SW480 (cell line): ENCODE measurements at places on chromosomes 4 and X.
A peak's percentile ranks its signal among the peaks of the same experiment; 100 is the strongest.

- DNase-seq = no peak
Observed at GRCh38 chr4:73528171-73528570, 46.6 kb downstream of the AFM start.

- DNase-seq = no peak
Observed at GRCh38 chrX:40083979-40084359, 13.8 kb downstream of the BCOR start.

DNA sequence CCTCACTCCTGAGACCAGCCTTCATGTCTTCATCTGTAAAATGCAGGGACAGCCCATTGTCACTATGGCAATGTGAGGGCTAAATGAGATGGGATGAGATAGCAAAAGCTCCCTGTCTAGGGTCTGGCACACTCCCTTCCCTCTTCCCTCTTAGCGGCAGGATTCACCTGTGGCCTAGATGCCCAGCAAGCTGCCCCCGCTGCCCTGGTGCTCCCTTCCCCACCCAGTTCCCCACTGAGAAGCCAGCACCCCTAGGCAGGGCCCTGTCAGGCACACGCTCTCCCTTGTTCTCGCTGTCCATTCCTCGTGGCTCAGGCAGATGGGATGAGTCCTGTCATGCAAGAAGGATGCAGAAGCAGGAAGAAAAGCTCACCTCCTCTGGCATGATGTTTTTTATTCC lies 49.2 kb upstream of the PJA1 start:
- DNase-seq = no peak

- DNase-seq = no peak
Observed at GRCh38 chr4:71456841-71457240, 118.0 kb downstream of the SLC4A4 start.

GRCh38 chrX:14351611-14352303 lies 177.6 kb upstream of the GLRA2 start:
- no peak for DNase-seq

DNA sequence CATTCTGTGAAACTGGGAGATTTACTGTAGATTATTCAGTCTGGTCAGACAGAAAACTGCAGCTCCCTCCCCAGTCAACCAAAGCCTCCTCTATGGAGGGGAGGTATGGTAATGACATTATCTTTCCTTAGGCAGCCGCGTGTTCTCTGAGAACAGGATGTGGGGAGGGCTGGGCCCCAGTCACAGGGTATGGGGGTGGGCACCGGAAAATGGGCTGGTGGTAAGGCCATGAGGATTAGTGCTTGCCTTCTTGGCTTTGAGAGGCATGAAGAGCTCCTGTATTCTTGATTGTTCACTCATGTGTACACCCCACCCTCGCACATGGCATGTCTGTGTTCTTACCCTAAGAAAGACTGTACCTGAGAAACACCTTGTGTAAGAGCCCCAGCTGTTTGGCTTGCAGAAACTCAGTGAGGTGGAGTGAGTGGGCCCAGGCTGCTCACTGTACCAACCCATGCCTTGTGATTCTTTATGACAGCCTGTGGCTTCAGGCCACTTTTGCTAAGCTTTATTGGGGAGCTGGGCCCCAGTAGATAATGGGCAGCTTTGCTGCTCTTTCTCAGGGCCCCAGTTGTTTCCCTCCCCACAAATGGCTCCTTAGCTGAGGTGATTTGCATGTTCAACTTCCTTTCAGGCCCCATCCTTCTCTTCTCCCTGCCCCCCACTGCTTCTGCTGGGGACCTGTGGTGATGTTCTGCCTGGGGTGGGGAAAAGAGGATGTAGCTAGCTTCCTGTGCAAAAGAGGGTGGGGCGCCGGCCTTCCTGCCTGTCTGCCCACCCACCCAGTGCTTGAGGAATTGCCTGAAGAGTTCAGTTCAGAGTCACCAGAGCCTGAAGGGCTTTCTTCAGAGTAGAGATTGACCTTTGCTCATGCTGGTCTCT lies 30.7 kb downstream of the MSN start:
- DNase-seq = peak; percentile 41

DNA sequence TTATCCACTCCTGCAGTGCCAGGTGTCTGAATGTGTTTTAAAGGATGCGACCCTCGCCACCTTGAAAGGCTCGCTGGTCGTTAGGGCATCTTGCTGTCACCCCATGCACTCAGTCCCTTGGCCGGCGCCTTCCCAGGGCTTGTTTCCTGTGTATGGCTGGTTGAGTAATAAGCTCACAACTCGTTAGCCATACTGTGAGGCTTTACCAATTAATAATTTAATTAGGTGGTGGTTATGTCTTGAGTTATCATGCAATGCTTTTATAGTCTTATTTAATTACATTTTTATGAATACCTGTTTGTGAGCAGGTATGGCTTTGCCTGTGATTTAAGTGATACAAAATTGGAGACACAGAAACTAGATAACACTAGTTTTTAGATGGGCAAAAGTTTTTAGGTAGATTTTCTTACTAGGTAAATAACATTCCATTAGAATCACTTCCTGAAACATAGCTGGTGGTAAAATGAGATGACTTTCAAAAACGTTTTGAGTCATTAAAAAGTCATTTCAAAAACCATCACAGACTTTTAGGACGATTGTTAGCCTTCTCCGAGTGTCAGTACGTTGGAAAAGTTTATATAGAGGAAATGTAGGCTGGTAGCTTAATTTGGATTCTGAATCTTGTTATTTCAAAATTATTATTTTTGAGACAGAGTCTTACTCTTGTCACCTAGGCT lies 18.2 kb downstream of the PTTG2 start:
- DNase-seq = no peak

GRCh38 chr4:184675821-184676492 lies 26.4 kb downstream of the PRIMPOL start:
- no peak for DNase-seq

GRCh38 chr4:183905593-183906488 lies 734 bp downstream of the STOX2 start:
- peak; percentile 40 for DNase-seq

GRCh38 chr4:26001816-26002215 lies 87.8 kb downstream of the SMIM20 start:
- DNase-seq = no peak

DNA sequence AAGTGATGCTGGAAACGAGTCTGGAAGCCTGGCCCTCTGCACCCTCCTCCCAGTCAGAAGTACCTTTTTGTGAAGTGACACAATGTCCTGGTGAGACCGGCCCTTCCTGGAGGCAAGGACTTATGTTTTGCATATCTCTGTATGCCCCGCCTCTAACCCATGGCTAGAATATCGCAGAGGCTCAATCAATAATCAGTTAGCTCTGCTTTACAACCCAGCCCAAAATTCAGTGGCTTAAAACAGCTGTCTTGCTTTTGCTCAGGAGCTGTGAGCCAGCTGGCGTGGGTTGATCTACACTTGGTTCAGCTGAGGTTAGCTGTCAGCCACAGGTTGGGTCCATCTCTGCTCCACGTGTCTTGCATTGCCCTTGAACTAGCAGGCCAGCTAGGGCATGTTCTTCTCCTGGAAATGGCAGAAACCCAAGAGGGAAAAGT lies 98.8 kb upstream of the METTL14 start:
- no peak for DNase-seq

DNA sequence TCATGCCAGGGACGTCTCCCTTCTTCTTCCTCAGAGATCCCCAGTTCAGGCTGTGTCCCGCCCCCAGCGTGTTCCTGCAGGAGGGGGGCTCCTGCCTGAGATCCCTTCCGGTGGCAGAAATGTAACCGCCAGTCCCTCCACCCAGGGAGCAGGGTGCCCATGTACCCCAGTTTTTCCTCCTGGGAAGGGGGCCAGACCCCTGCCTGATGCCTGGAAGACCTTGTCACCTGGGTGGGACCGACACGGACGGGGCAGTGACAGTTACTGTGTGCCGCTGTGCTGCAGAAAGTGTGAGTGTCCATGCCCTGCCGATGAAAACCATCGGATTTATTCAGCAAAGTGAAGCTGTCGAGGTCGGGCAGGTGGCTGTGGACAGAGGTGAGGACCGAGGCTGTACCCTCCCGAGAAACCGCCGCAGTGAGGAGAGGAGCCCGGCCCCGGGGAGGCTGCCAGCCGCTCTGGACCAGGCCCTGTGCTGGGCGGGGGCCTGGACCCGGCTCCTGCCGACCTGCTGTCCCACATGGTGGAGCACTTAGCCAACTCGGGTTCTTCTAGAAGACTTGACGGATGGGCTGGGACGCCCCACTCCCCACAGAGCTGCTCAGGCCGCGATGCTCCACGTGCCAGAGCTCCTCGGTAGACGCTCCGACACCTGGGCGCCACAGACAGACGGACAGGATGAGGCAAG lies 36.7 kb upstream of the HMX1 start:
- no peak for DNase-seq

GRCh38 chrX:71095981-71096759 lies 519 bp downstream of the FOXO4 start:
- DNase-seq = peak; percentile 61

GRCh38 chr4:6489927-6490326 lies 17.5 kb upstream of the PPP2R2C start:
- no peak for DNase-seq

GRCh38 chr4:156939801-156940200 lies 31.8 kb downstream of the PDGFC start:
- DNase-seq = no peak

GRCh38 chr4:166064721-166065120 lies 191.7 kb downstream of the TLL1 start:
- no peak for DNase-seq

- no peak for DNase-seq
Observed at GRCh38 chr4:187415231-187415630, 580.3 kb upstream of the ZFP42 start.

DNA sequence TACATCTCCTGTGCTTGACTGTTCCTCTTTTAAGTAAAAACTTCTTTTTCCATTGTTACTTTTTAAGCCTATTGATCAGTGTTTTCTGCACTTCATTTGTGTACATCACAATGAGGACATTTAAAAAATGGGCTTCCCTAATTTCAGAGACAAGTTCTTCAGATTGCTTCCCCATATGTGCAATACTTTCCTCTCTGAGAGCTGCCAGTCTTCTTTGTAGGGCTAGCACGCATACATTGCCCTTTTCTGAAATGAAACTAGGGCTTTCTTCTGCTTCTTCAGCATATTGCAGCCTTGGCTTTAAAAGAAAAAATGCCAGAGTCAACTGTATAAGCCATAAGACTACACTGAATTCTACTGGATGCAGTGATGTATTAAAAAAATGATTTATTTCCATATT lies 37.8 kb downstream of the FAT4 start:
- DNase-seq = no peak

DNA sequence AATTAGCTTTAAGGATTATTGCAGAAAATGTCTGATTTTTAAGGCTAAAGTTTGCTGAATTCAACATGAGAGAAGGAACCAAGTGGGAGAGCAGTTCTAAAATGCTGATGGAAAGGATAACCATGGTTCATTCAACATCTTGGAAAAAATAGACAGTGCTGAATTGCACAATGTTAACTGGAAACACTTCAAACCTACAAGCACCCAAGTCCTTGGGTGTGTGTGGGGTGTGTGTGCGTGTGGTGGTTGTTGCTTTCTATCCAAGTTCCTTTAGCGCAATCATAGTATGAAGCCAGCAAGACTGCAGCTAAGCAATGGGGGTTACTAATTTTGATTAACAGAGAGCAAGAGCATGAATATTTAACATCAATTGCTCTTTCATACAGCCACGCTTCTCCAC lies 29.3 kb upstream of the SCOC start:
- DNase-seq = no peak

DNA sequence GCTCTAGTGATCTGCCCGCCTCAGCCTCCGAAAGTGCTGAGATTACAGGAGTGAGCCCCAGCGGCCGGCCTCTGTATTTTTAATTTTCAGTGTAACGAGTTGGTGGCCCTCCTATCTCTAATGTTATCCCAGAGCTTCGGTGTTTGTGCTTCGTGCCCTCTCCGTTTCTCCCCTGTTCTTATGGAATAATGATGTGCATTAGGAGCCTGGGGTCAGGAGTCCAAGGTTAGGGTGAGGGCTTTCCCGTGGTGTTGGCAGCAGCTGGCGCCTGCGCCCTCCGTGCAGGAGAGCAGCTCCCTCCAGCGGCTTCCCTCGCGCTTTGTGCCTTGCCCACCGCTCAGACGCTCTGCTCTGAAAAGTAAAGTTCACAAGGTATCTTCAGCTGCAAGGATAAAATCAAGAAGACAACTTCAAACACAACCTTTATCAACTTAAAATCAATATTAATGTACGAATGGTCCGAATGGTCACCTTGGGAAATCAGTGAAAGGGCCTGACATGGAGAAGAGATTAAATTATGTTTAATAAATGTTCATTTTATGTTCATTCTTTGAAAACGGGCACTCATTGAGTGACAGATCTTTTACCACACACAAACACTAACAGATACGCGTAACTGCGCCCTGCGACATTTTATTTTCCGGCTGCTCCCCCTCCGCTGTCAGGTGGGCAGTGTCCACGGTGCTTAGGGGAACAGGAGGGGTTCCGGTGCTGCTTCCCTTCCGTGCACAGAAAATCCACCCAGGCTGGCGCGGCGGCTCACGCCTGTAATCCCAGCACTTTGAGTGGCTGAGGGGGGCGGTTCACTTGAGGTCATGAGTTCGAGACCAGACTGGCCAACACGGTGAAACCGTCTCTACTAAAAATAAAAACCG lies 62.4 kb downstream of the TRAPPC11 start:
- DNase-seq = peak; percentile 33

DNA sequence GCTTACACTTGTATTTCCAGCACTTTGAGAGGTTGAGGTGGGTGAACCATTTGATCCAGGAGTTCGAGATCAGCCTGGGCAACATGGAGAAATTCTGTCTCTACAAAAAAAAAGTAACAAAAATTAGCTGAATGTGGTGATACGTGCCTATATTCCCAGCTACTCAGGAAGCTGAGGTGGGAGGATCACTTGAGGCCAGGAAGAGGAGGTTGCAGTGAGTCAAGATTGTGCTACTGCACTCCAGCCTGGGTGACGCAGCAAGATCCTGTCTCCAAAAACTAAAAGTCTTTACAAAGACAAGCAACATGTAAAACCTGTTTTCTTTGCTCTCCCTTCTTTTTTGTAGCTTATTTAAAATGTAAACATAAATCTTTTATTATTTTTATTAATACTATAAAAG lies 1156.1 kb downstream of the FAT4 start:
- no peak for DNase-seq

DNA sequence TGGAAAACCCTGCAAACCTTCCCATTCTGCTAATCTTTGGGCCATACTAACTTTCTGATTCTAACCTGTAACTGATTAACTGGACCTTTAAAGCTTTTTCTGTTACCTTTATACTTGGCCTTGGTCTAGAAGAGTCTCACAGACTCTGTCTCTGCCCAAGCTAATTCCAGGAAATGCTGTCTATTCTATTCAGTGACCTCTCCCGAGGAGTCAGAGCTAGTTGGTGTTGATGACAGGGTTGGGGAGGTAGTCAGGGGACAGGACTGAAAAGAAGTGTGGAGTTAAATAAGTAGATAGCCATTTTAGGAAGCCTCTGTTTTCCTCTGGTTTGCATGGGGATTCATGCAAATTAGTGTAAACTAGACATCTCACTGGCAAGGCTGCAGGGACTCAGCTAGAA lies 429.5 kb downstream of the GRID2 start:
- no peak for DNase-seq

- no peak for DNase-seq
Observed at GRCh38 chr4:39846705-39847104, 131.0 kb downstream of the PDS5A start.

- peak; percentile 25 for DNase-seq
Observed at GRCh38 chrX:39261446-39262147, 460.3 kb downstream of the MID1IP1 start.

GRCh38 chr4:79833857-79834256 lies 239.2 kb downstream of the ANTXR2 start:
- DNase-seq = no peak
